SW 1271 (cell line): ENCODE measurements at places on chromosomes 5 and 9.

- DNase-seq: peak; percentile 3
Measured at GRCh38 chr9:30075451-30076199, 2308.8 kb upstream of the ACO1 start.

DNA sequence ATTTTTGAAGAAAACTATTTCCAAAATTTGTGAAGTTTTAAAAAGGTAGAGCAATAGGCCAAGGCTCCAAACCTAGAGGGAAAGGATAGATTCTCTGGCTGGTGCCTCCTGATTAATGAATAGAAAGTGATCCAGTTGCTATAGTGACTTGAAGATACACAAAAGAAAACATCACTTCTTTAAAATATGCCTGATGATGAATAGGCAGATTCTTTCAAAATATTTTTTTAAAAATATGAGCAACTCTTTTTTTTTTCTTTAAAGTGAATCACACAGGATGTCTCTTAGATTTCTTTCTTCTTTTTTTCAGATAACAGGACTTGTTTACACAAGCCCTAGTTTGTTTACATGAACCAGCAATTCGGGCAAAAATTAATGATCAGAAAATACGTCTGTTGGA lies 124.4 kb downstream of the RFK start:
- DNase-seq: no peak

DNA sequence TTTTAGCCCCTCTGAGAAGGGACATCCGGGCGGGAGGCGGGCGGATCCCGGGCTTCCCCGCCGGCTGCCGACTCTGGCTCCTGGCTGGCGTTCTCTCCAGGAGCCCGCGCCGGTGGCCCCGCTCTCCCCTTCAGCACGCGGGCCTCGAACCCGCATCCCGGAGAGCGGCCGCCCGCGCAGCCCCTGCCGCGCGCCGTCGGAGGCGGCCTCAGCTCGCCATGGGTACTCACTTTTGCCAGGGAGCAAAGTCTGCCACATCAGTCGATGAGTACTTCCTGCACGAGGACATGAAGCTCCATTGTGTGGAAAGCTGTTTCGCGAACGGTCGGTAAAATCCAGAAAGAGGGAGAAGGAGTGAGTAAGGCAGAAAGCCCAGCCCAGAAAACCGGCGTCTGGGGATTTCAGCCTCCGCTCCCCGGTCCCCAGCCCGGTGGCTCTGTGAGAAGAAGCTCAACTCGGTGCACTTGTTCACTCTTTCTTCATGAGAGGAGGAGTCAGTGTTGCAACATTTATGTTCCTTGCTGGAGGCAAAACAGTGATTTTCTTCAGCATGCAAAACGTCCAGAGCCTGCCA lies at the start of gene PRLR:
PRLR (minus strand) TSS at position 450 of the 574 bp plus-strand sequence. CDS start 140,867 bp downstream, outside the sequence.
- no peak for DNase-seq

DNA sequence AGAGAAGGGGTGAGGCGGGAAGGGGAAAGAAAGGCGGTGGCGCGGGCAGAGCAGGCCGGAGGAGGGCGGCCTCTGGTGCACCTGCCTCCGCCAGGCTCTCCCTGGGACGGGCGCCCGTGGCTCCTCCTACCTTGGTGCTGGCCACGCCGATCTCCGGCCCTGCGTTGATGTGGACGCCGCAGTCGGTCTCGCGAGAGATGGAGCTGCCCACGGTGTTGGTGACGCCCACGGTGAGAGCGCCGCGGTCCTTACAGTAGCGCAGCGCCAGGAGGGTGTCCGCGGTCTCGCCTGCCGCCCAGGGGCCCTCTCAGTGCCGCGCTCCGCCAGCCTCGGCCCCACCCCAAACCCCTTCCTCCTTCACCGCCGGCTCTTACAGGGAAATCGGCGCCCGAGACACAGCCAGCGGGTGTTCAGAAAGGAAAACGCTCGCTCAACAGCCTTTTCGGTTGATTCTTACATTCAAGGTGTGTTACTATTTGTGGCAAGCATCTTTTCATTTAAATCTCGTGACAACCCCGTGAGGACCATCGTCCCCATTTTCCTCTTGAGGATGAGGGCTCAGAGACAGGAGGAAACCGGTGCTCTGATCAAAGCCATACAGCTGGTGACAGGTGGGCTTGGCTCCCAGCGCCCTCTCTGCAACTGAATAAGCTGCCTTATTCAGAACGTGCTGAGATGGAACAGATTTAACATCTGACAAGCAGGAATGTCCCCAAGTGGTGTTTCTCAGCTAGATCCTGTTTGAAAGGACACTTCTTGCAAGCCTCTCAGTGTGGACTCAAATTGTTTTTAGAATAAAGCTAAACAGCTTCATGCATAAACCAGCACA lies 22.0 kb upstream of the MAPK9 start:
- peak; percentile 64 for DNase-seq
